Renal pelvis (tissue), 12 donors: ENCODE measurements at places on chromosomes 1 and 21. TPM values are rescaled to one million over a fixed set of nuclear protein-coding genes. Genes with fewer than 3 reads are reported as not detected.

PRR9 gene
- not detected for polyA plus RNA-seq

BTBD19 gene
- 22.7 TPM for polyA plus RNA-seq

NPHS2 gene
- 411 TPM for polyA plus RNA-seq

LDLRAD1 gene
- polyA plus RNA-seq: not detected

AADACL4 gene
- 2.5 TPM for polyA plus RNA-seq

SMPDL3B gene
- polyA plus RNA-seq: 12.1 TPM

FAM43B gene
- polyA plus RNA-seq: 1.0 TPM

RASAL2 gene
- polyA plus RNA-seq: 22.6 TPM

LORICRIN gene
- polyA plus RNA-seq: 0.07 TPM

ENAH gene
- polyA plus RNA-seq: 103 TPM

ZYG11A gene
- 0.17 TPM for polyA plus RNA-seq

CLEC20A gene
- polyA plus RNA-seq: 0.60 TPM

OPTC gene
- polyA plus RNA-seq: not detected

EGLN1 gene
- polyA plus RNA-seq: 38.9 TPM

FCAMR gene
- polyA plus RNA-seq: 9.5 TPM
